ENCODE measurements at places on chromosomes 4 and X.

GRCh38 chrX:113906168-113906567 is 677.7 kb upstream of the HTR2C start:
- no peak for DNase-seq

GRCh38 chr4:173057442-173057841 is 111.2 kb upstream of the GALNT7 start:
- DNase-seq = no peak

DNA sequence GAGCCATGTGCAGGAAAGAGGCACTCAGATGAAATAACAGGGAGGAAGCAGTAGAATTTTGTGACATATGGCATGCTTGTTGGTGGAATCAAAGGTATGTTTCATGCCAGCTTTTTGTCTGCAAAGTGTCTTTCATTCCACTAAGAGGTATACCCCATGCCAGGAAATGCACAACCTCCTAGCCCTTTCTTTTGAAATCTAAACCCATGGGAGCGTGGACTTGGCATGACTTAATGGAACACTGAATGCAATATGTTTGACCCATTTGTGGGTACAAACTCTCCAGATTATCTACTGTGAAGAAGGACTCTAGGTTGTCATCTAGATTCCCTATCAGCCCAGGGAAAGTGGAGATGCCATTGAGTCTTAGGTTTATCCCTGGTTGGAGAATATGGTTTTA is 338.3 kb upstream of the TEX13C start:
- no peak for DNase-seq

GRCh38 chrX:153926552-153926857 is 441 bp upstream of the ARHGAP4 start:
- no peak for DNase-seq

DNA sequence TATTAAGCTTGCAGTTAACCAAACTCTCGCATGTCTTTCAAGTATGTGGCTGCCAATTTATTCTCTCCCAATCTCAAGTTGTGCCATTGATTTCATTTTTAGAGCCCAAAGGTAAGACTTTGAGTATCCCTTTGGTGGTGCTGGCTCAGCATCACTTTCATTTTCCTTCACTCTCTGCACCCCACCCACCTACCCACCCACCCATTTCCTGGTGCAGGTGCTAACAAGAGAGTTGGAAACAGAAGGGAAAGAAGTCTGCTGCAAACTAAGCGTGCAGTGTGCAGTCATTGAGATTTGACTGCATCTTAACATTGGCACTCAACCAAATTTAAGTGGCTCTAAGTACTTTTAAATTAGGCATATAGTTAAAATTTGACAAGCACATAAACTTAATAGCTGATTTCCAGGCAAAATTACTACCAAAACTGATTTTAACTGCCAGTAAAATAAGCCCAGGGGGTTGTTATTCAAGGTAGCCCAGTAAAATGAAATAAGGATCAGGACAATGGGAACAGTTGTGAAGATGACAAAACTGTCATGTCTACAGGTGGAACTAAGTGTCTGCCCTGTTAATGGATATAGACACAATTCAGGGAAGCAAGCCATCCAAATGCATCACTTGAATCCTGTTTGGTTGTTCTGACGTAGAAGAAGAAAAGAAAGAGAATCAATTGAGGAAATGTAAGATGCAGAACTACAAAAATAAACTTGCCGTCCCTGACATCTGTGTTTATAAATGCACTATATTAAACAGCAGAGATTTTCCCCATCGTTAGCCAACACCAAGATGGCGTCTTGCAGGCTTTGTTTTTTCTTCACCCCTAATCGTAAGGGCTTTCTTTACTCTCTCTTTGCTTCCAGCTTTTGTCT is 184.2 kb downstream of the KDR start:
- DNase-seq = no peak

- DNase-seq = no peak
Measured at GRCh38 chr4:168794092-168794707, 215.9 kb downstream of the CBR4 start.

DNA sequence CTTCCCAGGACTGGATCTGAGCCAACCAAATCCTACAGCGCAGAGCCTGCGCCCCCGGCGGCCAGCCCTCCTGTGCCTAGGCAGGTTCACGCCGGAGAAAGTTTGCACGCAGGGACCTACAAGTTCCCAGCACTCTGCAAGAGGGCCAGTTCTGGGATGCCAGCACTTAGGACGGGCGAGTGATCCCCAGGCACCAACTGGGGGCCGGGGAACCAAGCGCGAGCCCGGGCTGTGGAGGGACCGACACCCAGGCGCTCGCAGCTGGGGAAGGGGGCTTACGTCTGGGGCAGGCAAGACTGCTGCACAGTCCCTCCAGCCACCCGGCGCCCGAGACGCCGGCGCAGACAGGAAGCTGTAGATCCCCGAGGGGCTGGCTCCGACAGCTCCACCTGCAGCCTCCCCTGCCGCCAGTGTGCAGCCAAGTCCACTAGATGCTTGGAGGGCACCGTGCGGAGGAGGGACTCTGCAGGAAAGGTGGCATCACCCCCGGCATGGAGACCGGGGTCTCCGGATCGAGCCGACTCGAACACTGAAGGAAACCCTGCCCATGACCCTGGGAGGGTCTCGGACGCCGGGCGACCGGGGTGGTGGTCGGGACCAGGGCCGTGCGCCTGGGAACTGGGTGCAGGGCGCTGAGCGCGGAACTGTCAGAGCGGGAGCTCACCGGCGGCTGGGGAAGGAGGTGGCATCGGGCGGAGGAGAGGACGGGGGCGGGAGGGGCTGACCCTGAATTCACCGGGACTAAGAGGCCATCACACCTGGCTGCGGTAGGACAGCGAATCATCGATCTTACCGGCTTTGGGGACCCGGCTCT is 566 bp downstream of the CORIN start:
- peak; percentile 22 for DNase-seq

GRCh38 chr4:8167291-8167690 is 8.7 kb upstream of the ABLIM2 start:
- DNase-seq = no peak

GRCh38 chr4:165922747-165923146 is 49.7 kb downstream of the TLL1 start:
- DNase-seq = no peak

DNA sequence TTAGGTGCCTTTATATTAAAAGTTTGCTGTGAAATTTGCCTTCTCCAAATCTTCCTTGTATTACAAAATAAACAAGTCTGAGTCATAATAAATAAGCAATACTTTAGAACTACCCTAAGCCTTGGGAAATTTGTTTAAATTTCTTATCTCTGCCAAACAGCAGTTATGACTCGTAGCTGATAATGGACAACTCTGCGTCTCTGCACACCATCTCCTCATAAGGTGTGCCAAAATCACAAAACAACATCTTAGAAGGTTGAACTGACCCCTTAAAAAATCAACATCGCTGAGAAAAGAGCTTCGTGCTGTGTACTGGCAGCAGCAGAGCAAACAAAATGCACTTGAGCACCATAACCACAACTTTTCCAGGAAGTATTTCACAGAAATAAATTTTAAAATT is 22.0 kb downstream of the OR13H1 start:
- DNase-seq = no peak

DNA sequence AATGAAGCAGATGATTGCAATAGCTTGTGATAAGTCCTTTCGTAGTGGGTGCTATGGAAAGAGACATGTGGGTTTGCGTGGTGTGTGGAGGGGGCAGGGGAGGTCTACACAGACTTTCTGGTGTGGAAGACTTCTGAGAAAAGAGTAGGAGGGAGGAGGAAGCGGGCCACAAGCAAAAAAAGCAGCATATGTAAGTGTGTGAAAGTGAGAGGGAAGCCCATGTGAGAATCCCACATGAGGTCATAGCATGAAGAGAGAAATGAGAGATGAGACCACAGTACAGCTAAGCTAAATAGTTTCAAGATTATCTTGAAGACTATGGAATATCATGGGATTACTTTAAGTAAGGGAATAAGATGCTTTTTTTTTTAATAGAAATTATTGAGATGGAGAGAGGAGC is 2039.9 kb upstream of the TENM3 start:
- no peak for DNase-seq

- no peak for DNase-seq
Measured at GRCh38 chrX:3717742-3718420, 4.4 kb upstream of the PRKX start.

GRCh38 chr4:2741626-2742025 is 14.5 kb downstream of the TNIP2 start:
- DNase-seq = no peak

DNA sequence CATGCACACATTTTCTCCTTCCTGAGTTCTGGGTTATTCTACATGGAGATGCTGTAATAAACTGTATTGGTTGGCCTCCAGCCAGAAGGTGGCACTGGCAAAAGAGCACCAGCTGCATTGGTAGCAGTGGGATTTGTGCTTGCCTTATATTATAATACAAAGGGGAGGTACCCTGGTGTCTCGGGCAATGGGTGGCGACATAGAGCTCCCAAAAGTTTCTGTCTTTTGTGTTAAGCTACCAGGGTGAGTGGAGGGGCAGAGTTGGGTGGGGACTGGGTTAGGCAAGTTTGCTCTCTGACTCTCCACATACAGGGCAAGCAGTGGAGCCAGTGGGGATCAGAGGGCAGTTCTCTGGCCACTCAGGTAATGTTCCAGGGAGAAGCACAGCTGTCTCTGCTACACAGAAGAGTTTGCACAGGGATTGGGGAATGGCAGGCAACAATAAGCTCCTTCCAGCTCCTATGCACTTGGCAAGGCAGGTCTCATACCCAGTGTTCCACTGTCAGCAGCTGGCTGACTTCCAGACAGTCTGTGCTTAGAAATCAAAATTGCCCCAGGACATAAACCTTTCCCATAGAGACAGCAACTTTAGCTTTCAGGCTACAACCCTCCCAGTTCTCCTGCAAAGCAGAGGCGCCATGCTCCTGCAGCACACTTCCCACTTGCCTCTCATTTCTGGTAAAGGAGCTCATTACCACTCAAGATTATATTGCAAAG is 463.9 kb upstream of the PCDH7 start:
- DNase-seq = no peak

GRCh38 chr4:76784237-76784636 is 113.7 kb downstream of the SOWAHB start:
- no peak for DNase-seq

GRCh38 chr4:139083607-139083955 is 68.0 kb downstream of the NOCT start:
- DNase-seq = peak; percentile 65

- DNase-seq = no peak
Measured at GRCh38 chrX:31233941-31234496, 162.2 kb upstream of the FTHL17 start.

DNA sequence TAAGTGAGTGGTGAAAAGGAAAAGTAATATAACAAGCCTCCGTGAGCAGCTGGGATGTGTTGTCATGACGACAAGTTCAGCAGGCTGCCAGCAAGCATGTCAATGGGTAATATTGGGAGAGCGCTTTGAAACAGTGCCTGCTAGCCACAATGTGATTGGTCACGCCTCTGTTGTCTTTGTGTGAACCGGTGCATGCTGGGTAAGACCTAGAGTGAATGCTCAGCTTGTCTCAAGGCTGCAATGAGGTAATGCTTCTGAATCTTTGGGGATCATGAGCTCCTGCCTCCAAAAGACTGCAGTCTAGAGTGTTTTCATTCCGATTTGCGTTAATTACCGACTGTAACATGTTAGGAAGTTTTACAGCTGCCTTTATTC is 54.9 kb downstream of the STOX2 start:
- DNase-seq = no peak

- DNase-seq = no peak
Measured at GRCh38 chrX:101022020-101022419, 29.9 kb downstream of the TRMT2B start.

DNA sequence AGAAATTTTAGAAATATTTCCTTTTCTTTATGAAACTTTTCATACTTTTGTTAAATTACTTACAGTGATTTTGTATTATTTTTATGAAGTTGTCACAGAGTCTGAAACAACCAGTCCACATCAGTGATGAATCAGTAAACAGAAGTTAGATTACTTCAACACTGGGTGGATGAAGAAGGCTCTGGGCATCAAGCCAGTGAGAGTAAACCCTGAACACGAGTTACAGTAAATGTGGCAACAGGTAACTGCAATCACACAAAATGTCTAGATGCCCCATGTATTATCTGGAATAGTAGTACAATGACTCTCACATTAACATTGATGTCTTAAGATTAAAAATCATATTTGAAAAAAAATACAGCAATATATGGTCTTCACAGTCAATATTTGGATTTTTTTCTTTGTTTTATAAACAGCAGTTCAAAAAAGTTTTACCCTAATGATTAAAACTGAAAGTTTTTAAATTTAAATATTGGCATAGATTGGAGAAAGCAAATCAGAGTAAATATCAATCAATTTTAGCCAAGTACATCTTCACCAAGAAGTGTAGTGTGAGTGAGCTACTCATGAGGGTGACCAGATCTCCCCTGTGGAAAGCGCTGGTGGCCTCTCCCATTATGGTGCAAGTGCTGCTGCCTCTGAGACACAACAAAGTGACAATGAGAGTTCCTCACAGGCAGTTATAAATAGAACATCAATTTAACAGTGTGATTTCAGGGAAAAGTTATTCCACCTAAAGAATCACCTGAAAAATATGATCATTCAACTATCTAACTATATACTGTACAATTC is 63.2 kb upstream of the UGT2B7 start:
- DNase-seq = no peak
